ENCODE measurements at places on chromosomes 1 and 21.

- DNase-seq = no peak
Measured at GRCh38 chr1:115300087-115300876, 37.8 kb downstream of the NGF start.

GRCh38 chr1:235296729-235297128 is 31.2 kb downstream of the ARID4B start:
- DNase-seq = no peak

DNA sequence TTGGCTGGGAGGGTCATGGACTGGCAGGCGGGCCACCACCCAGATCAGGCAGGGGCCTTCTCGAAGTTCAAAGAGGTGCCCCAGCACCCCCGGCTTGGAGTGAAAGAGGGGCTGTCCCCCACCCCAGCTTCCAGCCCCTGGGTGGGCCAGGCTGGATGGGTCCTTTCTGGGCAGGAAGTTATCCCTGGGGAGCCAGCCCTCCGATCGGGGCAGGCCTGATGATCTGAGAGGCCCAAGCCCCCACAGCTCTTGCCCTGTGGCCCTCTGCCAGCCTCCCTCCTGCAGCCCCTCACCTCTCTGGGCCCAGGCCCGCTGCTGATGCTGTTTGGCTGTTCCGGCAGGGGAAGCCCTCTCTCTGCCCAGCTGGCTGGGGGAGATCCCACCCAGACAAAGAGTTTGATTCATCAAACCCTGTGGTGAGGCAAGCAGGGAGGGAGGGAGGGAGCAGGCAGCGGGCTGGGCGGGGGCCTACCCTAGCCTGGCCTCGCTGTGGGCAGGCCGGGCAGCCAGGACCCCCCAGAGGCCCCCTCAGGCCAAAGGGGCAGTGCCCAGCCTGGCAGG is 2.5 kb downstream of the ARHGEF19 start:
- DNase-seq = peak; percentile 53

DNA sequence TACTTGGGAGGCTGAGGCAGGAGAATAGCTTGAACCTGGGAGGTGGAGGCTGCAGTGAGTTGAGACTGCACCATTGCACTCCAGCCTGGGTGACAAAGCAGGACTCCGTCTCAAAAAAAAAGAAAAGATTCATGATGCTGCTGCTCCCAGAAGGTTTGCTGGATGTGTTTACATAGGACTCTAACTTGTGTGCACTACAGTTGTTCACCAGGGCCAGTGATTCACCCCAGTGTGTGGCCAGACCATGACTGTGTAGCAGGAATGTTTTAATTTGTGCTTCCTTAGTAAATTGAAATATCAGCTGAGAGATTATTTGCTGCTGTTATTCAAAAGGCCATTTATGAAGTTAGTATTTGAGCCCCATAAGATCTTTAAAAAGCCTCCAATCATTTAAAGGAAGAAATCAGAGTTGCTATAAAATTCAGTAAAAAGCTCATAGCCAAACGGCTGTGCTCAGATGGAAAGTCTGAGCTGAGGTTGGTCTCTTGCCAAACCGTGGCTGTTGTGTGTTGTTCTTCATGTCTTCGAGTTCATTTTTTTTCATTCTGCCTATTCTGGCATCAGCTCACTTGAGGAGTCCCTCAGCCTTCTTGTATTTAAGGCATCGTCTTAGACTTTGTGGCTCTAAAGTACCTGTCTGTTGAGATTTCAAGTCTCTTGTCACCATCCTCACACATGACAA is 18.1 kb upstream of the PGD start:
- DNase-seq = peak; percentile 36

GRCh38 chr1:20689645-20690056 is 28.2 kb downstream of the KIF17 start:
- DNase-seq = no peak

GRCh38 chr21:32120230-32120629 is 158.6 kb downstream of the MIS18A start:
- DNase-seq = no peak

GRCh38 chr1:165476776-165477175 is 31.9 kb upstream of the RXRG start:
- DNase-seq = no peak

All from globus pallidus (tissue), 1 donor.